ENCODE measurements at places on chromosomes 16 and 17.

GRCh38 chr17:48630925-48631692 is 5.0 kb upstream of the HOXB9 start:
- DNase-seq, result no peak

GRCh38 chr17:66822009-66822408 is 12.9 kb upstream of the CACNG5 start:
- no peak for DNase-seq

DNA sequence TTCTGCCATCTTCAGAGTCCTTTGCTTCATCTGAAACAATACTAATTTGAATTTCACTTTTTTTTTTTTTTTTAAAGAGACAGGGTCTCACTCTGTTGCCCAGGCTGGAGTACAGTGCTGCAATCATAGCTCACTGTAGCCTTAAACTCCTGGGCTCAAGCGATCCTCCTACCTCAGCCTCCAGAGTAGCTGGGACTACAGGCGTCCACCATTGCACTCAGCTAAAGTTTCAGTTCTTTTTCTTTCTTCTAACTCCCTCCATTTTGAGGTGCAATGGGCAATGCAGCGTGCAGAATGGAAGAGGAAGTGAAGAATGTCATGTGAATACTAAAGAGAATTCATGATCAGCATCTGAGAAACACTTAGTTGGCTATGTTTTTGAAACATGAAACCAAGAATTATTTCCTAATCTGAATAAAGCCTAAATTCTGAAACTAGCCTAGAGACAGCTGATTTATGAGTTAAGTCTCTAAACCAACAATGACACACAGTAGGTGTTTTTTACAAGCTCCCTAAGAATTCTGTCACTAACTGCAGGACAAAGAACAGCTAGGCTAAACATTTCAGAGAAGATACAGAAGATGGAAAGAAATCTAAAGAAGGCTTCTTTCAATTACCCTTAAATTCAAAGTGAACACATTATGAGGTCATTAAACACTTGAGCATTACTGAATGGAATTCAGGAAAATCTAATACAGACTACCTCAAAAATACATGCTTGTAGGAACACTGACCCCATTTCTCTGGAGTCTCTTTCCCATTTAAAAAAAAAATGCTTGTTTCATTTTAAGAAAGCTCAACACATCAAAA is 21.0 kb downstream of the SNN start:
- DNase-seq, result no peak

DNA sequence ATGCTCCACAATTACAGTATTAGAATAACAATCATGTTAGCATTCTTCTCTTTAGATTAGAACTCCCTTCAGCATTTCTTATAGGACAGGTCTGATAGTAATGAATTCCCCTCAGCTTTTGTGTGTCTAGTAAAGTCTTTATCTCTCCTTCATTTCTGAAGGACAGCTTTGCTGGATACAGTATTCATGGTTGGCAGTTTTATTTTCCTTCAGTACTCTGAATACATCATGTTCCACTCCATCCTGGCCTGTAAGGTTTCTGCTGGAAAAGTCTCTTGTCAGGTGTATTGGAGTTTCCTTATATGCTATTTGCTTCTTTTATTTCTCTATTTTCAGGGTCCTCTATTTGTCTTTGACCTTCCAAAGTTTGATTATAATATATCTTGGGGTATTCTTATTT is 4.0 kb upstream of the ABCA10 start:
- DNase-seq, result no peak

- DNase-seq, result no peak
Measured at GRCh38 chr17:144936-145670, 7.7 kb downstream of the SCGB1C2 start.

DNA sequence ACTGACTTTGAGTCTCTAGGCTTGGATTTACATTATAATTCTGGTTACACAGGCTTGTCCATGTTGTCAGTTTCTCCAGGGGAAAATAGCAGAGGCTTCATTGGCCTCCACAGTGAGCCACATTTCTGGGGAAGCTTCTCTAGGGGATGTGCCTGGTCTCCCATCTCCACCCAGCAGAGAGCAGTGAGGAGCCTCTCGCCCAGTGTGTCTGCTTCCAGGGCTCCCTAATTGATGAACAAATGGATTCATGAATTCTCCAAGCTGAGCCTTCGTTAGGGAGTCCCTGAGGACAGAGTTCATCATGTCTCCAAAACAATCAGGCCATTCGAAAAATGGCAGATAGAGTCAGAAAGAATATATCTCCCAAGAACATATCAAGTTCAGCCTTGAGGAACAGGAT is 162.4 kb upstream of the TOX3 start:
- DNase-seq, result no peak

DNA sequence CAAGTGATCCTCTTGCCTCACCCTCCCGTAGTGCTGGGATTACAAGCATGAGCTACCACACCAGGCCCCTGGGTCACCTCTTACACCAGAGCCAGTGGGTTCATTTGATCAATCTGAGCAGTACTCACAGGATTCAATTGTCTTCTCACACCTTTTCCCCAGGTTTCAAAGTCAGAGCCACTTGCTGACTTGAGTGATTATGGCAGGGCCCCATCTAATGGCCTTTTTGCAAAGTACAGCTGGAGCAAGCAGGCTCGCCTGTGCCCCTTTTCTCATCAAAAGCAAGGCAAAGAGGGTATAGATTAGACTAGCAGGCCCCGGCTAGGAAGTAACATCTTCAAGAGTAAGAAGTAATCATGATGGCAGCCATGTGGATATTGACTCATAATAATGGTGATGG is 114.8 kb upstream of the NOL11 start:
- DNase-seq, result peak; percentile 9

DNA sequence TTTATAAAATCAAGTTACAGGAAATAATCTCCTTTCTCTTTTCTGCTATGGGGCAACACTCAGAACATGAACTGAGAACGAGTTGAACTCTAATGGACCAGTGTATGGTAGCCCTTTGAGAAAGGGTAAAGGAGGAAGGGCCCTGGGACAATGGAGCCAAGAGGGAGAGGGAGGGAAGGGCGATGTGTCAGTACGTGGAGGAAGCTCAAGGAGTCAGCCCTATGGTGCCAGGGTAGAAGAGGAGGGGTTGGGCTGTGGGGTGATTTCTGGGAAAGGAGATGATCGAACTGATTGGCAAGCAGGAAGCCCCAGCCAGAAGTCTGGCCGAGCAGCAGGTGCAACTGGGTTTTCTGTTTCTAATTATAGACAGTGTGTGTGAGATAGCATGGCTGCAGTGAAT is 4.3 kb upstream of the WIPI1 start:
- no peak for DNase-seq

DNA sequence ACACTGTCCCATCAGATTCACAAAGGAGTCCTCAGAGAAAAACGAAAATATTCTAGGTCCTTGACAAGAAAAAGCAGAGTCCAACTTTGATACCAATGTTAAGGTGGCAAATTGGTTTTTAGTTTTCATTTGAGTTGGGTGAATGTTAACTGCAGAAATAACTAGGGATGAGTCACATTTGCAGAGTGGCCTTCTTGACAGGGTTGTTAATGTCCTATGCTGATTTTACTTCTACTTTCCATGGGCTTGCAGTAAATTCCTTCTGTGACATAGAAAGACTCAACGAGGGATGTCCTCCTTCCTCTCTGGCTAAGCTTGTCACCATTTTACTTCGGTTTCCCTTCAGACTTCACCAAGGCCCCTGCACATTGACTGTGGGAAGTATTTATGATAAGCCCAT is 47.2 kb upstream of the ICAM2 start:
- DNase-seq, result no peak

DNA sequence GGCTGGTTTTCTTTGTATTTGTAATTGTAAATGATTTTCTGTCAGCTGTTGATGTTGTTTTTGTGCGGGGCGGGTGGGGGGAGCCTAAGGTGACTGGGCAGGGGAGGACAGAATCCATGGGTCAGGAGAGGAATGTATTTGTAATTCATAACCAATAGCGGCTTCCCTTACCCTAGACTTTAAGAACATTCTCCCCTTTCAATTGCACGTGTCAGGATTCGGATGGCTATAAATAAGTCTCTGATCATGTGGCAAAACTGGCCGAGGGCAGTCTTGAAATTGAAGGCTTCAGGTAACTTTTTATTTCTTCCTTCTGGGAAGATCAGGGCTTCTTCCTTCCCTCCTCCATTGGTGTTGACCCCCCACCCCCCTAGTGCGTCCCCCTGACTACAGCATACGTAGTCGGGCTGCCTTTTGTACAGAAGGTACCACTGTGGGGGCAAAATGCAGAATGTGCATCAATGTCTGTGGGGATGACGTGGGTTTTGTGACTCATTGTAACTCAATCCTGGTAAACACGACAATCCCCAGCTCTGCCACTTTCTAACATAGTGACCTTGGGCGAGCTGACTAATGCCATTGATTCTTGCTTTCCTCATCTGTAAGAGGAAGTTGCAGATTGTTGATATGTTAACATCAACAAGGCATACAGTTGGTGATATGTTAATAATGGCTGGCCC is 16.2 kb downstream of the MARCHF10 start:
- peak; percentile 60 for DNase-seq

- DNase-seq, result no peak
Measured at GRCh38 chr17:82214012-82214628, 1.5 kb upstream of the CCDC57 start.

GRCh38 chr16:76653390-76654026 is 376.3 kb downstream of the CNTNAP4 start:
- peak; percentile 18 for DNase-seq

GRCh38 chr17:13332207-13332606 is 269.5 kb downstream of the HS3ST3A1 start:
- no peak for DNase-seq

DNA sequence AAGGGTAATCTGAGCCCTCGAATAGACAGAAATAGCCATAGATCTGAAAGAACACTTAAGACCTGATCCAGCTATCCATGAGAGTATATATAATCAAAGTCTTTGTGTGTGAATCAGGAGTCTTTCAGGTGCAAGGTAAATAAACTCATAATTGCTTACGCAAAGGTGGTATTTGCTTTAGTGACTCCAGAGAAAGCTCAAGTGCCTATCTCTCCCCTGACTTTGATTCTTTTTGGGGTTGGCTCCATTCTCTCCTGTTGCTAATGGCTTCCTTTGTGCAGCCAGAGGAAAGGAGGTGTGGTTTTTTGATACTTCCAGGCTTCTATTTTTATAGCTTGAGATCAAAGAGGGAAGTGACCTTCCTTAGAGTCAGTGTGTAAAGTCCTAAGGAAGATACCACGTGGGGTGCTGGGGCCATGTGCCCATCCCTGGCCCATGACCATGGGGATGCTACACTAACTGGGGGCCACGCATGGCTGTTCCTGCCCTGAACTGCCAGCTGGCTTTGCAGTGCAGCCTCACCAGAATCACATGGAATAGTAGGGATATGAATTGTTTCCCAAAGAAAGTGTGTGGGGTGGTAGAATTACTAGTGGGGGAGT is 45.8 kb downstream of the TENT4B start:
- DNase-seq, result no peak

GRCh38 chr17:62617894-62618472 is 9.5 kb upstream of the MRC2 start:
- DNase-seq, result peak; percentile 36

DNA sequence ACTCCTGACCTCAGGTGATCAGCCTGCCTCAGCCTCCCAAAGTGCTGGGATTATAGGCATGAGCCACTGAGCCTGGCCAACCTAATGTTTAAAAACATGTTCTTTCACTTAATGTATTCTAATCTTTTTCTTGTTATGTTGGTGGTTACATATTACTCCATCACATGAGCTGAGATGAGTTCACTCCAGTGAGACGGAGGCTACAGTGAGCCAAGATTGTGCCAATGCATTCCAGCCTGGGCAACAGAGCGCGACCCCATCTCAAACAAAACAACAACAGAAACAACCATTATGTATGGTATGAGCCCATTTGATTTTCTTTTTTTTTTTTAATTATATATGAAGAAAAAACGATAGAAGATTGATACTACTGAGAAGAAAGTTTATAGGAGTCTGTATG is 39.6 kb downstream of the SLC39A11 start:
- DNase-seq, result no peak

DNA sequence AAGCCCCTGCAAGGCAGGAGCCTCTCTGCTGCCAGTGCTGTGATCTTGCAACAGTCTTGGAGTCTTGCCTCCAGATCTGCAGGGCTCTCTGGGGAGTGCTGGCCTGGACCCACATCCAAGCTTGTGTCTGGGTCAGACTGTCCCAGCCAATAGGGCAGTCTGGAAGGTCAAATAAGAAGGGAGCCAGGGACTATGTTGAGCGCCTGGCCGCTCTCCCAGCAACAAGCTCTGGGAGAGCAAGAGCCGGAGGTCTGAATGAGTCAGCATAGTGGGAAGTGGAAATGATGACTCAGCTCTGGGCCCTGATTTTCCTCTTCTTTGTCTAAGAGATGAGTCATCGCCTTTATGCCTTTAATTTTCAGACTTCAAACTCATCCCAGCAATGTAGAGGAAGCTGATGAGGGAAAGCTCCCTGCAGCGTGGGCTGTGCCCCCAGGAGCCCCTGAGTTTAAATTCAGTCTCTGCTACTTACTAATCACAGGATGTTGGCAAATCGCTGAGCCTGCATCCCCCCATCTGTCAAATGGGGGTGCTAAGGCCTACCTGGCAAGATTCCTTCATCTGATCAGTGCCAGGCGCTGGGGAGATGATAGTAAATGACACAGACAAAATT is 43.6 kb upstream of the HAPSTR1 start:
- DNase-seq, result peak; percentile 97

- peak; percentile 20 for DNase-seq
Measured at GRCh38 chr17:688100-688989, 26.3 kb downstream of the VPS53 start.

DNA sequence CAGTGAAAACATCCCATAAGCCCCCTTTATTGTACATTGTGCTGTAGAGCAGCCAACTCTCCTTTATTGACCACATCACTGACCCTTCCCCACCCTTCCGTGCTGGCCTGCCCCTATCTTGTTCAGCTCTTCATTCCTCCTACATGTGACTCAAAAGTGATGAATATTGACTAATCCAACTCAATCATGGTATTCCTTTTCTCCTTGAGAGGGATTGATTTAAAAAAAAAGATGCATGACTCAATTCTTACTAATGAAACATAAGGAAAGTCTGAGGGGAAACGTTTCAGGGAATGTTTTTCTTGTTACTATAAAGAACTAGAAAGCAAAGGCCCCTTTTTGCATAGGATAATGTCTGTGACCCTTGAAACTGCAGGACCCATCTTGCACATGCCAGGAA is 125.2 kb upstream of the SOX9 start:
- no peak for DNase-seq

GRCh38 chr17:4648741-4649140 is 7.3 kb upstream of the ALOX15 start:
- DNase-seq, result no peak

GRCh38 chr17:77782201-77782600 is 176.3 kb upstream of the TNRC6C start:
- no peak for DNase-seq

DNA sequence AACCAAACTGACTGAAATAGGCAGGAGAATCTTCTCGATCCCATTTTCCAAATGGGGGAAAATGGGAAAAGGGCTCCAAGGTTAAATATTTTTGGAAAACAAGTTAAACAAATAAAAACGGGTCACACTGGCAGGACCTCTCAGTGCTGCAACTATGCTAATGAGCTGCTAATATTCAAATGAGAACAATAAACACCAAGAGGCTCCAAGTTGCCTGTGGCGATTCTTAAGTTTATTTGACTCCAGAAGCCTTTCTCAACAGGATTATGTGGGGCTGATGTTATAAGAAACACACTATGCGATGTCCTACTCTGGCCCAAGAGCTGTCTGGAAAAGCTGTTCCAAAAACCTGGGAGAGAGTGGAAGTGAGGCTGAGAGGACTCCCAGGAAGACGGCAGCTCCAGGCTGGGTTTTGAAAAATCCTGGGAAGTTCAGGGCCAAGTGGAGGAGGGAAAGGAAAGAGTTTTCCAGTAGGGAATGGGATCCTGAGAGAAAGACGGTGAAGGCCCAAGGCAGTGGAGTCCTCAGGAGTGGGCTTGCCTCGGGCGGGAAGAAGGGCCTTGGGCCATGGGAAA is 21.4 kb downstream of the WNT3 start:
- no peak for DNase-seq

- DNase-seq, result no peak
Measured at GRCh38 chr17:57626520-57627210, 118.4 kb downstream of the CCDC182 start.
